Motor neuron (in vitro differentiated cells): ENCODE measurements at places on chromosomes 5 and 9.
A peak's percentile ranks its signal among the peaks of the same experiment; 100 is the strongest.

DNA sequence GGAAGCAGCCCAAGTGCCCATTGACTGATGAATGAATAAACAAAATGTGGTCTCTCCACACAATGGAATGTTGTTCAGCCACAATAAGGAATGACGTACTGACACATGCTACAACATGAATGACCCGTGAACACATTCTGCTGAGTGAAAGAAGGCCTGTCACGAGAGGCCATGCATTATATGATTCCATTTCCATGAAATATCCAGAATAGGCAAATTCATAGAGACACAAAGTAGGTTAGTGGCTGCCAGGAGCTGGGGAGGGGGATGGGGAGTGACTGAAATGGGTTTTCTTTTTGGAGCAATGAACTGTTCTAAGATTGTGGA is 41.4 kb downstream of the BICD2 start:
- ATAC-seq, result no peak

- ATAC-seq, result peak; percentile 78
Observed at GRCh38 chr5:178113141-178113787, at the start of gene N4BP3. N4BP3 (plus strand) TSS chr5:178113532; CDS start chr5:178119584, 6,052 bp downstream.

DNA sequence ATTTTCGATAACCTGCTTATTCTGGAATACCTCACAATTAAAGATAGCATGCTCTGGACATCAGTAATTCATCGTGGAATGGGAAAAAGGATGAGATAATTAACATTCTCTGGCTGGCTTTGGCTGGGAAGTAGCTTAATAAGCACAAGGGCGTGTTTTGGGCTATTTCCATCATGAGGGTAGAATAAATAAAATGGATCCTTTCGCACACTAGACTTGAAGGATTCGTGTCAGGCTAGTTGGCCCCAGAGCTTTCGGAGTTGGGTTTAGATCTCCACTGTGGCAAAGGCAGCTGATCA is 151.2 kb upstream of the ADRA1B start:
- ATAC-seq, result no peak

DNA sequence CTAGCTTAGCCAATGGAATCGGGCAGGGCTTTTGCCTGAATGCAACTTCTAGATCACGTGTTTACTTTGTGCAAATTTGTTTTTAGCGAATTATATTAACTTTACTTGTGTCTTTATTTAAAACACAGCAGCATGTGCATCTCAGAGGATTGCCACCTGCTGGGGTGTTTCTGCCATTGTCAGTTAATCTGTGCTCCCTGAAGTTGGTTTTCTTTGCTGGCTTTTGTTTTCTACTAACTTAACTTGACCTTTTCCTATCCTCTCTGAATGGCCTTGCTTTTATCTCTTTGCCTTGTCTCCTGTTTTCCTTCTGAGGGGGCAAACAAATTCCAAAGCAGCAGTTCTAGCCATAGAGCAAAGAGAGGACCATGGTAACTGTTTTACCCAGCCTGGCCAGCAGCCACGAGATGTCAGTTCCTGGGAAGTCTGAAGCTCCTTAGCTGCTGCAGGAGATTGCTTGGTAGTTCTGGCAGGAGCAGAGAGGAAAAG is 67.6 kb downstream of the ARHGEF28 start:
- ATAC-seq, result peak; percentile 29

GRCh38 chr5:37064442-37064841 is 184.7 kb downstream of the CPLANE1 start:
- ATAC-seq, result no peak

DNA sequence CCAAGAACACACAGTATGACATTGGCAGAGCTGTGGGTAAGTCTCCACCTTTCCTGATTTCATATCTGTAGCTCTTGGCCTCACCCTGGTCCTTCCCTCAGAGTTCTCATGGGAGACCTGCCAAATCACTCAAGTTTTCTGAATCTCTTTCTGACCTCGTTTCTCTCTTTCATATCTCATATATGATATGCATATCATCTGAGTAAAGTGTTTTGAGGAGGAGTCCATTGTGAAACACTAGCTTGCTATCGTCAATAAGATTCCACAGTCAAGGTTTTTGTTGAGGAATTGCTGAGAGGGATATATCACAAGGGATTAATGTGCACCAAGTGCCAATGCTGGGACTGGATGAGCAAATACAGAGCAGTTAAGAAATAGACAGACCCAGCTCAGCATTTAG is 739.2 kb downstream of the BRINP1 start:
- no peak for ATAC-seq
